ENCODE measurements at places on chromosomes 1 and 21. TPM values are rescaled to one million over a fixed set of nuclear protein-coding genes. Genes with fewer than 3 reads are reported as not detected.
A peak's percentile ranks its signal among the peaks of the same experiment; 100 is the strongest.

- DNase-seq: no peak
Observed at GRCh38 chr1:168473126-168473525, 70.7 kb downstream of the XCL2 start.

DNA sequence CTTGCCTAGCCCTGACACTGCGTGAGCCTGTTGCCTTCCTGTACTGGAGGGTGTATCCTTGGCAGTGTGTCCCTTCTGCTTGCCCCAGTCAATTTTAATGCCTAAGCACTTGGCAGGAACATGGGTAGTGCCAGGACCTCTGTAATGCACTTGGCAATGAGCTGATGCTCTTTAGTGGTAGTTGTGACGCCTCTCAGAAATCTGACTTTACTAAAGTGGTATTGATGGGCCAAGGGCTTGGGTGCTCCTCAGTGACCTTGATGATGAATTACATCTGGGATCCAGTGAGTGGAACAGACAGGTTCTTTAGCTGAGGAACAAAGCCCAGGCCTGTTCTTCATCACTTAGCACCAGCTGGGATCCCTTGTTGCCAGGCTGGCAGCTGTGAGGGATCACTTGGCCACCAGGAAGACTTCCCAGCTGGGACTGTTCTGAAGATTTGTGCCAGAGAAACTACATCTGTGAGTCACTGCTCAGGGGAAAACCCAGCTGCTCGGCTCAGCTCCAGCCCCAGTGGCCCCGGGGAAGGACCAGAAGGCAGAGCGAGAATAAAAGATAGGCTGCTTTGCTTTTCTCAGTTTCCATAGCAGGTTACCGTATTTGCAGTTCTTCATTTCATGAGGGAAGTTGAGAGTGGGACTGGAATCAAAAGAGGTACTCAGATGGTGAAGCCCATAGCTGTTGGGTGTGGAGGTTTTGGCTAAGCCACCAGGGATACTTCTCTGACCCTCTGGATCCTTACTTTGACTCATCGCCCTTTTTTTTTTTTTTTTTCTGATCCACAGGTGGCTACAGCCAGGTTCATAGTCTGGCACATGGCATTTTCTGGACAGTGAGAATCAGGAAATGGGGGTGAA is 28.5 kb upstream of the KCNA2 start:
- peak; percentile 59 for DNase-seq

- DNase-seq: no peak
Observed at GRCh38 chr1:2943686-2944260, 77.5 kb upstream of the ACTRT2 start.

- DNase-seq: no peak
Observed at GRCh38 chr1:5914676-5915365, 77.4 kb downstream of the NPHP4 start.

GRCh38 chr1:198932351-198932991 is 293.6 kb downstream of the PTPRC start:
- no peak for DNase-seq

GRCh38 chr1:57431400-57431799 is 7.5 kb upstream of the DAB1 start:
- DNase-seq: no peak

GRCh38 chr1:183965726-183966125 is 71.8 kb downstream of the COLGALT2 start:
- no peak for DNase-seq

- no peak for DNase-seq
Observed at GRCh38 chr1:199362996-199363395, 664.5 kb upstream of the NR5A2 start.

DNA sequence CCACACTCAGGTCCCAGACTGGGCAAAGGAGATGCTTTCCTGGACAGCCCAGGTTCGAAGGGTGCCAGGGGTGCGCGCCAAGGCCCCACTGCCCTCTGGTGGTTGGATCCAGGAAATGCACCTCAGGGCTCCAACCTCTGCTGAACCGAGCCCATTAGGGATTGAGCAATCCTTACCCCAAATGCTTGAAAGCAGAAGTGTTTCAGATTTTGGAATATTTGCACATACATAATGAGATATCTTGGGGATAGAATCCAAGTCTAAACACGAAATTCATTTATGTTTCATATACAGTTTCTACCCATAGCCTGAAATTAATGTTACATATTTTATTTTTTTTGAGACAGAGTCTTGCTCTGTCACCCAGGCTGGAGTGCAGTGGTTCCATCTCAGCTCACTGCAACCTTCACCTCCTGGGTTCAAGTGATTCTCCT is 57.4 kb downstream of the SLC9A1 start:
- peak; percentile 66 for DNase-seq

DNA sequence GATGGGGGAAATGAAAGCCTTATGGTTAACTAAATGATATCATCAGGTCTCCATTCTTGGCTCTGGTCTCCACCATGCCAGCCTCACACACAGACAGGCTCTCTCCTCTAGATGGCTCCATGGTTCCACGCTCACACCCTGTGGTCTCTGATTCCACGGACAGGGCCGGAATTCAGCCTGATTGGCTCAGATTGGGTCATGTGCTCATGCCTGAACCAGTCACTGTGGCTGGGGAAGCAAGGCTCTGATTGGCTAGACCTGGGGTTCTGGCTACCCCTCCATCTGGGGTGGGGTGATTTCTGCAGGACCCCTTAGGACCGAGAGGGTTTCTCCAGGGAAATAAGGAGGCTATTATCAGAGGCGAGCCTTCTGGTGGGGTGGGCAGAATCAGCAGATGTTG is 277.0 kb downstream of the PTPRU start:
- DNase-seq: no peak

DNA sequence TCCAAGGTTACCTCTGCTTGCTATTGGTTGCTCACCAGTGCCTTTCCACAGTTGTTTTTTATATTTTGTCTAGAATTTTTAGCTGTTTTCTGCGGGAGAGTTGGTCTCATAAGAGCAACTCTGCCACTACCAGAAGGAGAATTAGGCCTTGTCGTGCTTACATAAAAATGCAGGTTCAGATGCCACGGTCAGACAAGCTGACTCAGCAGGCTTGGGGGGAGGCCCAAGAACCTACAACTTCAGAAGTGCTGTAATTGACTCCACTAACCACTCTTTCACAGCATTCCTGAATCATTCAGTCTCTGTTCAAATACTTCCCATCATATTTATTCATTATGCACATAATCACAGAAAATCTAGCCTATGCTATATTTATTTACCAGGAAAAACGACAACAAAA is 23.1 kb upstream of the YRDC start:
- DNase-seq: no peak

DNA sequence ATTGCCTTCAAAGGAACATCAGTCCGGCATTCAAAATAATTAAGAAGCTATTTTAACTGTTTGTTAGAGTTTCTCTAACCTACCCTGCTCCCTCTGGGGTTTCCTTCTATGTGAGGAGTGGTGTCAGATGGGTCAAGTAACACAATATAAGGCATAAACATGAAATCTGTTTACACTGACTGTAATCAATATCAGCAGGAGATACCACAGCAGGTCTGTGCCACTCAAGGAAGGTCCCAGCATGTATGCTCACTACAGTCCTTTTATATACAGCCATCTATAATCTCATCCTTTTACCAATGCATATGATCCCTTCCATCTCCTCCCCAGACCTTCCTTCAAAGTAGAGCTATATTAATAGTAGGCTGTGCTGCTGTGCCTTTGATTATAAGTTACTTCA is 25.4 kb downstream of the EEIG2 start:
- no peak for DNase-seq

DNA sequence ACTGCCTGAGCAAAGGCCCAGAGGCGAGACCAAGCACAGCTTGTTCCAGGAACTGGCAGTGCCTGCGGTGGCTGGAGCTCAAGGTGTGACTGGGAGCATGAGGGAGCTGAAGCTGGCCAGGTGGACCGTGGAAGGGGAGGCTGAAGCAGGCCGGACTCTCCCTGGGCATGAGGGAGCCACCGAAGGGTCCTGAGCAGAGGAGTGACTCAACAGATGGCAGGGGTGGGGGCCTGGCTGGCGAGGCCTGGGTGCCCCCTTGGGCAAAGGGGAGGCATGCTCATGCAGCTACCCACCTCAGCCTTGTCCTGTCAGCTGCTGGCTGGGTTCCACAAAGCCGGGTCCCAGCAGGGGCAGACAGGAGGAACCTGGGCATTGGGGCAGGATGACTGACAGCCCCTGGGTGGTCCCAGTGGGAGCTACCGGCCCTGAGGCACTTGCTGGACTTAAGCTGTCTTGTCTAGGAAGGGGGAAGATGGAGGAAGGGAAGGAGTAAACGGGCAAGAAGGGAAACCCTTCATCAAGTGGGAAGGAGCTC is 118.9 kb downstream of the LACTBL1 start:
- no peak for DNase-seq

DNA sequence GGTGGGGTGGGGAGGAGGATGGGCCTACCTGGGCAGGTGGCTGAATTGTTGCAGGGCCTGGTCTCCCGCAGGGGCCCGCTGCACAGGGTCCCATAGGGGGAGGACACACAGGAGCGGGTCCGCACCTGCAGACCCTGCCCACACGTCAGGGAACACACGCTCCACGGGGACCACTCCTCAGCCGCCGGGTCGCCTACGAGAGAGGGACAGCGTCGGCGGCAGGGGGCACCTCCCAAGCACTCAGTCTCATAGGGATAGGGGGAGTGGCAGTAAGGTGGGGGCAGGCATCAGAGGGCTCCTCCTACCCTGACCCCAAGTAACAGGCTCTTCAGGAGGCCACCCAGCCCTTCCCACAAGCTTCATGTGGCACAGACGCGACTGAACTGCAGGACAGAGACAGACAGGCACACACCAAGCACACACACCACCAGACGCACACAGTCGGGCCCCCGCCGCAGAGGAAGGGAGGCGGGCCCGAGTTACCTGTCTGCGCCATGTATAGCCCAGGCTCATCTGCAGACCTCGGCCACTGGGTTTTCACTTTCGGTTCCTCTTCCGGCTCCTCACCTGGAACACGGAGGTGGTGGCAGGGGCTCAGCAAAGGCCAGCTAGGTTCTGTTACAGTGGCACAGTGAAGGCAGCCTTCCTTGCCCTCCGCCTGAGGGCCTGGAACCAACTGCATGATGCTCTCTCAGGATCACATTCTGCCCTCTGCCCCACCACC is 19.8 kb downstream of the ADGRB2 start:
- DNase-seq: no peak

- DNase-seq: no peak
Observed at GRCh38 chr1:119554183-119554582, 47.2 kb downstream of the HSD3B1 start.

The TENT5C gene
- total RNA-seq: 11.2 TPM

The OR10T2 gene
- not detected for total RNA-seq

The NCDN gene
- total RNA-seq: 31.8 TPM

The NOS1AP gene
- not detected for total RNA-seq

The TAS1R1 gene
- total RNA-seq: not detected

The NPR1 gene
- not detected for total RNA-seq

All from activated T-helper 2 cell treated with anti-CD3 and anti-CD28 coated beads, Interferon-gamma antibody, Interleukin-2, Interleukin-4, amounts not matched to agents 10 μg/mL and 5 μg/mL and 100 μg/mL, durations not matched to agents 14 hours and 24 hours and 36 hours (primary cell).